ENCODE measurements at places on chromosomes 7 and 10. TPM values are rescaled to one million over a fixed set of nuclear protein-coding genes. Genes with fewer than 3 reads are reported as not detected.

WASL gene
- 23.5 TPM for total RNA-seq

OR9A2 gene
- total RNA-seq = not detected

IGFBP1 gene
- 96.5 TPM for total RNA-seq

EPO gene
- not detected for total RNA-seq

EXOSC1 gene
- total RNA-seq = 55.0 TPM

GOLGA7B gene
- 3.4 TPM for total RNA-seq

CRHR2 gene
- total RNA-seq = 0.02 TPM

AGBL3 gene
- 1.4 TPM for total RNA-seq

C10orf95 gene
- total RNA-seq = 0.19 TPM

MRLN gene
- not detected for total RNA-seq

C7orf57 gene
- 0.32 TPM for total RNA-seq

CFTR gene
- total RNA-seq = not detected

UCN3 gene
- total RNA-seq = not detected

ANKRD1 gene
- total RNA-seq = 52.3 TPM

HOGA1 gene
- total RNA-seq = 2.9 TPM

SEMA4G gene
- total RNA-seq = 7.4 TPM

FOXI2 gene
- not detected for total RNA-seq

BZW2 gene
- total RNA-seq = 86.7 TPM

CCDC146 gene
- total RNA-seq = 0.67 TPM

LRMDA gene
- 4.7 TPM for total RNA-seq

ZCWPW1 gene
- total RNA-seq = 1.6 TPM

CACNA2D1 gene
- 7.1 TPM for total RNA-seq

MYOF gene
- 215 TPM for total RNA-seq

CNNM1 gene
- 22.8 TPM for total RNA-seq

Measured in A549 treated with AZD2906 at 1 μM for 4 hours (cell line).